ENCODE measurements at places on chromosomes 7 and 10.

DNA sequence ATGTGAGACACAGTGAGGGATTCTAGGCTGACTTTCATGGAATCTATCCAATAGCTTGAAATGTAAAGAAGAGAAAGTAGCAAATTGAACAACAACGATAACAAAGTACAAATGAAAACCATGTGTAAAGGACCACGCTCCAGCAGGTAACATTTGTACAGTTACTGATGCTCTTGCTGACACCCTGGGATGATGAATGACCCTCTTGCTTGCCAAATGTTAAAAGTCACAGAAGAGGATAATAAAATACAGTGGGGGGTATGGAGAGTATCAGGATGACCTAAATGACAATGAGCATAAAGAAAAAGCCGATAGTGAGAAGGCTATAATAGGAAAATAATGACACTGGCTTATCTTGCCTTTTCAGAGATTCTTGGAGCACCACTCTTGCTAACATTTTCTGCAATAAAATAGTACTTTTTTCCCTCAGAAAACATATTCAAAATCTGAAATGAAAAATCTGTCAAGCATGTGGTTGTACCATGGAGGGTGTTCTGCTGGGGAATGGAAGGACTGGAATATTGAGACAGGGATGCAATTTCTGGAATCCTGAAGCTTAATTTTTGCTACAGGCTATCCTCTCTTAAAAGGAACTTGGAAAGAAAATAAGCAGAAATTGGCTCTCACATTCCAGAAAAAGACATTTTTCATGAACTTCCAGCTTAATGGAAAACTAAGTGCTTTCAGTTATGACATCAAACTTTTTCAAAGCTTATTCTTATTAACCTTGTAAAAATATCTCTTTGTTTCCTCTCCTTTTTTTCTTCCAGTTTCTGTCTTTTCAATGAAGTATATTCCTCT is 303.2 kb upstream of the GHITM start:
- DNase-seq, result no peak

- DNase-seq, result no peak
Observed at GRCh38 chr7:4067874-4068273, 614.2 kb upstream of the FOXK1 start.

DNA sequence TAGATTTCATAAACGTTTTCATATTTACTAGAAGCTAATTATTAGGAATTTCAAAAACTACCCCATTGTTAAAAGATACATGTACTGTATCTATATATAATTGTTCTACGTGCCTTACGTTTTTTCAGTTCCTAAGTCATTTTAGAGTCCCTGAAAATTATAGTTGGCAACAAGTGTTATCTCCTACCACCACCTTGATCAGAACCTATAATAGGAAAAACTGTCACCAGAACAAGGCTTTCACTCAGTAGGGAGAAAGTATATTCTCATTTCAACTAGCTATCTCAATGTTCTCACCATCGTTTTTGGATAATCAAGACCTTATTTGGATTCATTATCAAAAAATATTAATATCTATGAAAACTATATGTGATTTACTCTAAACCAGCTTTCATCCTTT is 107.7 kb downstream of the CPEB3 start:
- no peak for DNase-seq

DNA sequence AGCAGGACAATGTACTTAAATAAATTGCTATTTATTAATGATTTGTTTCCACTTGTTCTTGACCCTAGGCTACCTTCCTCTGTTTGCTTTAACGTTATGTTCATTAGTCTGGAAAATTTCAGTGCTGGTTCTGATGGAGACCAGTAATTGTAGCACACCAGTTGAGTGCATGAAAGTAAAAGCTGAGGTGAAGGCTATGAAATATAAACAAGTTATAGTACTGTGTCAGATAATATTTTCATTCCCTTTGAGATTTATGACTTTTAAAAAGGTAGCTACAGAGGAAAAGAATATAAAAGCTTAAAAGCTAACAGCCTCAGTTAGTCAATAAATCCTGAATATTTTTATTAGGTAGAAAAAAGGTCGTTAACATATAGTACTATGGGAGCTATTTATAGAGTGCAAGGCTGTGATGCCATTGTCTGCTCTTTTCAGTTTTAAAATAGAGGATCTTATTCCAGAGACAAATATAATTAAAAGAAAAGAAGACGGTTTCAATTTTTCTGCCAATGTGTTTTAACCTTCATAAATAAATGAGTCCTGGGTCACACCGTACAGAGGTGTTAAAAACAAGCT is 351.8 kb upstream of the ETV1 start:
- no peak for DNase-seq

All from Calu3 (cell line).